Stimulated activated CD4-positive, alpha-beta T cell treated with anti-CD3 and anti-CD28 coated beads, Interleukin-1b, Interleukin-23, amount 100 ng/mL, for 24 hours (primary cell): ENCODE measurements at places on chromosomes 11 and 22.

DNA sequence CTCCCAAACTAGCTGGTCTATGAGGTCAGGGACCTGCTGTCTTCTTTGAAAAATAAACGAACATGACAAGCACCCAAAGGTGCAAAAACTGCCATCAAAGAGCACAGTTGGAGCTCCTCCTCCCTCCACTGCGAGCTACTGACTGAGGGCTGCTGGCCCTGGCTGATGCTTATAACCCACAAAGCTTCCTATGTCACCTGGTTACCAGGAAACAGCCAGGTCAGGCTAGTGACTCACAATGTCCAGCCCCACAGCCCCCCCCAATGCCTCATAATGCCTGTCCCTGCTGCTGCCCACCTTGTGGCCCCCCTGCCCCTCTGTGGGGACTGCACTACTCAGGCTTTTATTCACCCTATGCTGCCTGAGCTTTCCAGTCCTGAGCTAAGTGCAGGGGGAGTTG, at the start of gene DRICH1:
DRICH1 (minus strand) TSS at position 144 of the 400 bp plus-strand sequence. CDS start 298 bp downstream, outside the sequence.
- DNase-seq = no peak

- no peak for DNase-seq
Observed at GRCh38 chr11:67731583-67731982, 57.2 kb upstream of the ALDH3B2 start.

DNA sequence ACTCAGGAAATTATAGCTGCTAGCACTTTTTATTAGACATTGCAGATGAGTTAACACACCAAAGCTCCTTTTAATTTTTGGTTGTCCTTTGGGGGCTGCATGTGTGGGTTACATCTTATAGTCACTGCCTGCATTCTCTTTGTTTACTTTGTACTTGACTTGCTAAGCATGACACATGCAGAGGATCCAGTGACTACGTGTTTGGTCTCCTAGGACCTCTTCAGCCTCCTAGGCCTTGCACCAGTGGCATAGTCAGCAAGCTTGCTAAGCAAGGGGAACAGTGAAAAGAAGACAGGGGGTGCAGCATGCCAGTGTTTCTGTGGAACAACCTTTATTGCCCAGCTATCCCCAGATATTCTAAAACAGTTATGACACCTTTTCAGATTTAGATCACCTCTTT, 108.2 kb downstream of the PAX6 start:
- DNase-seq = no peak

GRCh38 chr11:74370123-74370522, 28.1 kb downstream of the PGM2L1 start:
- no peak for DNase-seq

GRCh38 chr11:17579451-17579850, 32.4 kb downstream of the OTOG start:
- DNase-seq = no peak

DNA sequence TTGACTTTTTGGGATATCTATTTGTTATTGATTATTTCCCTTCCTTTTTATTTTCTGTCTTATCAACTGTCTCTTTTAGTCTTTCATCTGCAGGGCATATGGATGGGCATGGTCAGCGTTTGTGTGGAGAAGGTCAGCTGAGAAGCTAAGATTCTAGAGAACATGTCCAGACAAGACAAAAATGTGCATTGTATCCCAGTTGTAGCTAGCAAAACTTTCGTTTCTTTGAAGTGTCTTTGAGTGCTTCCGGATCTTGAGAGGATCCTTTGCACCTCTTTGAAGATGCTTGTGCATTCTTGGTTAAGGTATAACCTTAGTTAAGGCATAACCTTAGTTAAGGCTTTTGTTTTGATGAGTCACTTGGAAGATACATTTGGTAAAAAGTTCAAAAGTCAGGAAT, 329.9 kb upstream of the LRRC4C start:
- DNase-seq = no peak

DNA sequence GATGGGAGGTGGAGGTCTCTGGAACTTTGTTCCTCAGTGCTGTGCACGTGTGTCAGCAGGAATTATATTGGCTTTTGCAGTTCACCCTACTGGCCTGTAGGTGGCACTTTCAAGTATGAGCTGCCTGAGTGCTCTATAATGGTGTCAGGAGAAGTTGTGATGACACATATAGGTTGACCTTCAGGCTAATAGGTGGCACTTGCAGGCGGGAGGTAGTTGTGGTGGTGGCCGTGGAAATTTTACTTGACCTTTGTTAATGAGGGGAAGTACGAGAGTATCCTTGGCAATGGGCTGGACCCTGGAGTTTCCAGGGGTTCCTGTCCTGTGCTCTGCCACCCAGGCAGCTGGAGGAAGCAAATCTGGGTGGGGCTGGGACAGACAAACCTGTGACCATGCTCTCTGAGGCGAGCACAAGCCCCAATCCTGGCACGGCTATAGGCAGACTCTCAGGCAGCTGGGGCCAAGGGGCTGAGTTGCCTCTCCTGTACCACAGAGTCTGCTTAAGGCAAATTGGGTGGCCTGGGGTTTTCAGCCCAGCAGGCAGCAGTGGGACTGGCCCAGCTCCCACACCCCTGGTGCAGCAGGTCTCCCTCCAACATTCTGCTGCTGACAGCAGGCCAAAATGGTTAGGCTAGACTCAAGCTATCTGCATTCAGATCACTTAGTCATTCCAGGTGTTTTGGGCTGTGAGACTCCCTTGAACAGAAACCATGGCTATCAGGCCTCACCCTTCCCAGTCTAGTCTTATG, 147.5 kb upstream of the CTSC start:
- no peak for DNase-seq

- DNase-seq = no peak
Observed at GRCh38 chr22:35561796-35562526, 21.3 kb downstream of the RASD2 start.

DNA sequence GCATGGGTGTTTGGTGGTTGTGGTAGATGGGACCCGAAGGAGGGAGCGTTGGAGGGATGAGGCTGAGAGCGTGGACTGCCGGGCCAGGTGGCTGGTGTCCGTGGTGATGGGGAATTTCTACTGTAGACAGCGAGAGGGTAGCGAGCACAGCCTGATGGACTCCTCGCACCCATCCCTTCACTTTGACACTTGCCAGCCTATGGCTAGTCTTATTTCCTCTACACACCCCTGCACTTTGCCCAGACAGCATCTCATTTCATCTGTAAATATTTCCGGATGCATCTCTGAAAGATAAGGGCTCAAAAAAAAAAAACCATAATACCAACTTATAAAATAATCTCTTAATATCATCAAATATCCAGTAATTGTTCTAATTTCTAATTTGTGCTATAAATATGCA, 5.8 kb downstream of the OMP start:
- DNase-seq = no peak

DNA sequence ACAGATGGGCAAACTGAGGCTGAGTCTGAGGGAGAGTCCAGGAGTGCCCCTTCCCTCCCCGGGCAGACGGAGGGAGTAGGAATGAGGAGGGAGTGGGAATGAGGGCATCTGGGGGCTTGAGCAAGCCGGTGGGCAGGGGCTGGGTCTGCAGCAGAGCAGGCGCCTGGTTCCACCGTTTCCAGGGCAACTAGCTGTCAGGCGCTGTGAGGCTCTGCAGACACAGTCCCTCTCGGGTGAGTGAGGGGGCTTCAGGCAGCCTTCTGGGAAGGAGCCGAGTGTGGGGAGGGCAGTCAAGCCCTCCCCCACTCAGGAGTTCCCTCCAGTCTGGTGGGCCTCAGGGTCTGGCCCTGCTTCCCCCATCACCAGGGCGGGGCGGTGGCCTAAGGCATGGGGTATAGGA, 19.0 kb downstream of the TMEM258 start:
- no peak for DNase-seq

GRCh38 chr11:82930229-82930628, 28.7 kb downstream of the DDIAS start:
- no peak for DNase-seq

GRCh38 chr11:103051981-103052380, 40.0 kb downstream of the DCUN1D5 start:
- DNase-seq = no peak

GRCh38 chr22:50250555-50251476, at the start of gene HDAC10:
TSS of gene HDAC10 (minus strand) at chr22:50251265. CDS start at chr22:50251032, 233 bp downstream.
- peak; percentile 76 for DNase-seq

GRCh38 chr22:26660961-26661578, 3.7 kb downstream of the MIAT start:
- no peak for DNase-seq

- DNase-seq = no peak
Observed at GRCh38 chr22:30285176-30285845, 4.0 kb downstream of the CASTOR1 start.

DNA sequence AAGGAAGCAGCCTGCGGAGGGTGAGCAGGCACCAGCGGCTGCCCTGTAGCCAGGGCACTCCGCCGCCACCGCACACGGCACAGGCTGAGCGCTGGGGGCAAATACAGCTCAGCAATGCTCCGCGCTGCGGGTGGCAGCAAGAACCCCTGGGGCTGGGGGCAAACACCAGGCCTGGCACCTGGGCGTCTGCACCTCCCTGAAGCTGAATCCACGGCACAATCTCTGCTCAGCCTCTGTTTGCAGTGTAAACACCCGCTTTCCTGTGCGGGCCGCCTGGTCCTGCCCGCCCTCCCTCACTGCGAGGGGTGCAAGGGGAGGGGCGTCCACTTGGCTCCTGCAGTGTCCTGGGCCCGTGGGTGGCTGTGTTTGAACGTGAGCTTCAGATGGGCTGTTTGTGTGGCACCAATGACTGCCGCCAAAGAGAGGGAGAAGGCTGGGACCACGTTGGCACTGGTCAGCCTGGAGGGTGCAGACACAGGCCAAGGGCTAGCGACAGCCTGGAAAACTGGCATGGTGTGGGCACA, 14.8 kb upstream of the MPPED1 start:
- no peak for DNase-seq

- DNase-seq = no peak
Observed at GRCh38 chr11:67165623-67166022, 46.6 kb downstream of the KDM2A start.
